CD8-positive, alpha-beta memory T cell (primary cell): ENCODE measurements at places on chromosomes 7 and 10.

- no peak for DNase-seq
These were observed at the start of gene PDE1C for GRCh38 chr7:32070406-32071360. Gene PDE1C (minus strand): TSS chr7:32070407.

- DNase-seq, result no peak
These were observed 119.7 kb upstream of the KLF14 start for GRCh38 chr7:130853503-130854279.

DNA sequence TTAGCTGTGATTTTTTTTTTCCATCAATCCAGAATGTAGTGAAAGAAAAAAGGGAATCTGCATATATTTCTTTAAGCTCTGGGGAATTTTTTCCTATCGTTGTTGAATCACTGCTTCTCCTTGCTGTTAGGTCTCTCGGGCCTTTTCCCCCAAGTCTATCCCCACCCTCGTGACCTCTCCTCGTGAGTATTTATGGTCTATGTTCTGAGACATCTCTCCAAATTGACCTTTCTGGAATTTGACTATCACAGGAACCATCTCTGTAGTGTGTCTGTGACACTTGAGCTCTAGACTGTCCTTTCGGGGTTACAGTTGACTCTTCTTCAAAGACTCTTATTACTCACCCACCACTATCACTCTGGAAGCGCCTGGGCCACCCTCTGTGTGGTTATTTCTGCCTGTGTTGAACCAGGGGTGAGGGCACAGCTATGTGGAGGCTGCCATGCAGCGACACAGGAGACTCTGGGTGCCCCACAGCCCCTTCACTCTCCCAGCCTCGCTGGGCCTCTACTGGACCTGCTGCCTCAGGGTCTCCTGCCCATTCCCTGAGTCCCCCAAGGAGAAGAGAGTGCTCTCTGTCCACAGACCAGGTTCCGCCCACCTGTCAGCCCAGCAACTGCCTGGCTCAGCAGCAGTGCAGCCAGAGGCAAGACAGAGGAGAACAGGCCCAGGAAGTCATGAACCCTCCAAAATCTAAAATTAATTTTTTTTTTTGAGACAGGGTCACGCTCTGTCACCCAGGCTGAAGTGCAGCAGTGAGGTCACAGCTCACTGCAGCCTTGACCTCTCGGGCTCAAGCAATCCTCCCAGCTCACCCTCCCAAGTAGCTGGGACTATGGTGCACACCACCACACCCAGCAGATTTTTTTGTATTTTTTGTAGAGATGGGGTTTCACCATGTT is 45.7 kb upstream of the PTPRN2 start:
- DNase-seq, result no peak

DNA sequence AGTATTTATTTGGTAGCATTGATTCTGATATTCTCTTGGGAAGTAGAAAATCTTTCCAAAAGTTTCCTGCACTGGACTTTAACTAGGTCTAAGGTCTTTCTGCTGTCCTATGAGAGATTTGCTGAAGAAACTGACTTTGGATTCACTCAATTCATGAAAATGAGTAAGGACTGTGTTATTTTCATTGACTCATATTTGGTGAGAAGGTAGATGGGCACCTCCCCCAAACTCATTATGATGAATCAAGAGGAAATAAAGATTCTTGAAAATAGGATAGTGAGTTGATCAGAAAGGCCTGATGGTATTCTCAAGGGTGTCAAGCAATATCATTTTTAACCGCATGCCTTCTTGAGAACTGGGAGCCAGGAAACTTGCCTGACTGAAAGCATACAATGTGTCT is 110.3 kb downstream of the RNF133 start:
- DNase-seq, result no peak

GRCh38 chr10:130901311-130902165 is 410.0 kb downstream of the TCERG1L start:
- no peak for DNase-seq
